Dermis lymphatic vessel endothelial cell (primary cell): ENCODE measurements at places on chromosomes 7 and 10. TPM values are rescaled to one million over a fixed set of nuclear protein-coding genes. Genes with fewer than 3 reads are reported as not detected.

The ADIRF gene
- total RNA-seq = 24.2 and 47.5 TPM in 2 replicates

The PPRC1 gene
- 5.5 and 9.3 TPM in 2 replicates for total RNA-seq

The UTF1 gene
- not detected in 2 replicates for total RNA-seq

The ANKRD1 gene
- 92.0 and 289 TPM in 2 replicates for total RNA-seq

The SCART1 gene
- total RNA-seq = 0.54 and 0.60 TPM in 2 replicates

The CYP3A7 gene
- total RNA-seq = not detected in 2 replicates

The INPP5A gene
- 16.0 and 25.7 TPM in 2 replicates for total RNA-seq

The TUBAL3 gene
- total RNA-seq = not detected in 2 replicates

The STOX1 gene
- total RNA-seq = 0.09 and 0.33 TPM in 2 replicates

The OR2A7 gene
- not detected in 2 replicates for total RNA-seq

The UPP1 gene
- 4.2 and 9.3 TPM in 2 replicates for total RNA-seq

The C10orf53 gene
- not detected in 2 replicates for total RNA-seq

The UNCX gene
- not detected in 2 replicates for total RNA-seq

The RNF32 gene
- 0.17 and 0.43 TPM in 2 replicates for total RNA-seq

The PHYHIPL gene
- total RNA-seq = not detected in 2 replicates
